Head of caudate nucleus (tissue), 42 donors: ENCODE measurements at places on chromosomes 7 and 10.

DNA sequence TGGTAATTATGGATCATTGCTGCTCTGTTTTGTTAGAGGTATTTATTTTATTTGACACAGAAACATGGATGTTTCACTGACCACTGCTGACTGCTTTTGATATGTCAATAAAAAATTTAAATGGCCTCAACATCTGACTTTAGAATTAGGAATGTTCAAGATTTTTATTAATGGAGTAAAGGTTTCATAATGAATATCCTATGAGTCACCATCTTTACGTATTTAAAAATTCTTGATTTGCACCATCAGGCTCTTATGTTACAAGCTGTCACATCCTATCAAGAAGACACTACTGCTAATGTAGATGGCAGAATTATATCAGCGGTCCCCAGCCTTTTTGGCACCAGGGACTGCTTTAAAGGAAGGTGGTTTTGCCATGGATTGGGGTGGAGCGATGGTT, 578.7 kb upstream of the NRP1 start:
- DNase-seq: no peak

DNA sequence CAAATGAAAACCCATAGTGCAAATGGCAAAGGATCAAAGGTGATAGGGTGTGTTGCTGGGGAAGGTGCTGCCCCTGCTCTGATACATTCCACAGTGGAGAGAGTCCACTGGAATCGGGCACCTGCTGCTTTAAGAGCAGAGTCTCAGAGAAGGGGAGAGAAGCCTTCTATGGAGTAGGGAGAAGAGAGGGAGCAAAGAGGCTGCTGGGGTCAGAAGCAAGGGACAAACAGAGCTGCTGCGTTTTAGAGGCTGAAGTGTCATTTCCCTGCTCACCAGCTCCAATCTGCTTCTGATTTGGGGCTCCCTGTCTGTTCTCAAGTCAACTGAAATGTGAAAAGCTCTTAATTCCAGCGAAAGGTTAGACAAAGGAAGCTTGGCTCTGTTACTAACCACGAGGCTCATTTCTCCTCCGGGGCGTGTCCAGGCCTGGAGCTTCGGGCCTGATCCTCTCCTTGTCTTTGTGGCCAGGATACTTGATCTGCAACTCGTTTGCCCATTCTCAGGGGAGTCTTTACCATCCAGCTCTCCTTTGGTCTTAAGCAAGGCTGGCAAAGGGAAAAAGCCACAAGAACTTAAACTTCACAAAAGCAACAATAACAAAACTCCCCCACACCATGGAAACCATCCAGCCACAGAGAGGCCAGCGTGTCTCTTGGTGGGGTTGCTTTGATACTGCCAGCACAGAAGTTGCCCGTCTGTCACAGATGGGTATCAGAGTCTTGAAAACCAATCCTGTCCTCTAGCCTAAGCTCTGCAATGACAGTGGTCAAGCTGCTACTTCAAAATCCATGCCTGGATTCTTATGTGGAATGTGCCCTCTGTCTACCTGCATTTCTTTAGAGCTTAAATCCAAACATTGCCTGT, 692.6 kb downstream of the SUGCT start:
- DNase-seq: no peak

DNA sequence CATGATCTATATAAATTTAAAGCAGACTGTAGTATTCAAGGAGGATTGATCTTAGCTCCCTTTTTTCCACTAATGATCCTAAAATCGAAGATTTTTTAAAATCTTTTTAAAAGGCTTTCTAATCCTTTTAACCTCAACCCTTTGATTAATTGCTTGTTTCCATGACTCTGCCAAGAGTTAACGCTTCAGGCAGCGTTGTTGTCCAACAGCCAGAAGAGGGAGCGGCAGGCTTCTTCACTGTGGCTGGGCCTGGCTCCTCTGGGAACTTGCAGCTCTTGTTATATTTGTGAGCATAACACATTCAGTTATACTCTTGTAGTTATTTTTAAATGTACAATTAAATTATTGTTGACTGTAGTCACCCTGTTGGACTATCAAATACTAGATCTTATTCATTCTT, 26.3 kb downstream of the CRCP start:
- DNase-seq: peak; percentile 52

GRCh38 chr10:89909752-89910151, 208.4 kb downstream of the KIF20B start:
- DNase-seq: no peak

DNA sequence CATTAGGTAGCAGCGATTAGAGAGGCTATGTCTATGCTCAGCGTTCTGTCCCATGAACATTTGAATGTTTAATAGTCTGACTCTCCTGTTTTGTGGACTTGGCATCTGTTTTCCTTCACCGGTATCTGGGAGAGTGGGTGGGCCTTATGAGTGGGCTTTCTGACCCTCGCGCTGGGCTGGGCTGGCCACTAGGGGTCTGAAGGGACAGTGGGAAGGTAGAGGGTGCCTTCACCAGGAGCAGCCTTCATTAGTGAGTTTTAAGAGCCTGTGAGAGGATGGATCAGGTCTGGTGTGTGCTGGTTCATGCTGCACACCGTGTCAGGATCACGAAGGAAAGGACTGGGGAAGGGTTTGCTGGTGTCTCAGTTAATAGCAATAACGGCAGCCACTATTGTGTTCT, 33.4 kb downstream of the DCLRE1A start:
- no peak for DNase-seq

- DNase-seq: no peak
Observed at GRCh38 chr7:69114374-69114773, 483.9 kb upstream of the AUTS2 start.

DNA sequence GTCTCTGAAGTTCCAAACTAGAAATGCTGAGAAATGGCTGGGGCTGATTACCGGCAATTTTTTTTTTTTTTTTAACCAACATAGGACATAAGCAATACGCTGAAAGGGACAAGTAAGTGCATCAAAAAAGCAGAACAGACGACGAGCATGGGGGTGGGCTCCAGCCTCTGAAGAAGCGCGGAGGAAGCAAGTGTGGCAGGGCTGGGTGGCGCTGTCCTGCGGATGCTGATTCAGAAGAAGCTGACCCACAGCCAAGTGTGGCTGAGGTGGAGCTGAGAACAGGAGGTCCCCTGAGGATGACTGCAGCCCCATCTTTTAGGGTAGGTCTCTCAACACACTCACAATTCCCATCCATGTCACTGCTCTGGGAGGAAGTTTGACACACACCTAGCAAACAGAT, 65.6 kb downstream of the CTBP2 start:
- DNase-seq: no peak

- DNase-seq: no peak
Observed at GRCh38 chr10:90920986-90921666, at the start of gene ANKRD1. ANKRD1 (minus strand) TSS chr10:90921087; CDS start chr10:90921027, 60 bp downstream.

- no peak for DNase-seq
Observed at GRCh38 chr10:25078658-25079431, 62.4 kb downstream of the THNSL1 start.

GRCh38 chr10:125979976-125980375, 83.6 kb downstream of the FANK1 start:
- no peak for DNase-seq

DNA sequence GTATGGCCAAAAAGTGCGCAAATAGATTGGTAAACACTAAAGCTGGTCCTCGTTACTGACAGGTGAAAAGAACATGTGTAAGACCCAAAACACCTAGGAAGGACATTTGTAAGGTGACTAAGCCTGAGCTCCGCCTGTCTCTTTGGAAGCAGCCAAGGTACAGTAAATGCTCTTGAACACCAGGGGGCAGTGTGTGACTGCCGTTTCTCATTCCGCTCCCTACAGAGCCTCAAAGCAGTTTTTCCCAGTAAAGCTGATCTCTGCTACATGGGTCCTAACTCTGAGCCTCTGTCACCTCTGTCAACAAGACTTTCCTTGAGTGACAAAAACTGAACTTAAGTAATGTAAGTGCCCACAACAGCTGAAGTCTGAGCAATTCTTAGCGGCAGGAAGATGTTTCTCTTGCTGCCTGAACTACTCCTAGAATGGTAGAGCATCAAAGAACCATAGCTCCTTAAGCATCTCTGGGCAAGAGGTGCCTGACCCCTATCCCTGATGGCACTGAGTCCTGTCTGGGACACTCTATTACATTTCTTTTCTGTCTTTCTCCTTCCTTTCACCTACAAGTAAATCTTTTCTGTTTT, 238.0 kb upstream of the INHBA start:
- DNase-seq: peak; percentile 71

GRCh38 chr7:741191-741671, 14.2 kb upstream of the PRKAR1B start:
- DNase-seq: no peak

DNA sequence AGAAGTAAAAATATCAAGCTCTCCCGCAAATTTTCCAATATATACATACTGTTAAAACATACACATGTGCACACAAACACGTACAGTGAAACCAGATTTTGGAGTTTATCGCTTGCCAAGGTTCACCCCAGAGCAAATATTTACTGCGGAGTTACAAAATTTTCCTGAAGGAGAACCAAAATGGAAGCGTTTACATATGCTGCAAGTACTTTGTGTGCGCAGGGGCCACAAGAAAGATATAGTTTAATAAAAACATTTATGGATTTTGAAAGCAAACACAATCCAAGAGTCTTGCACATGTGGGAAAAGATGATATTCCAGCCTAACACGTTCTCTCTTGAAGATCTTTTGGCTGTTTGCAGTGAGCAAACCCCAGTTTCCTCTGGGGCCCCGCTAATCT, 301.3 kb upstream of the NFE2L3 start:
- DNase-seq: no peak

- DNase-seq: no peak
Observed at GRCh38 chr7:14765731-14766130, 136.8 kb downstream of the DGKB start.

DNA sequence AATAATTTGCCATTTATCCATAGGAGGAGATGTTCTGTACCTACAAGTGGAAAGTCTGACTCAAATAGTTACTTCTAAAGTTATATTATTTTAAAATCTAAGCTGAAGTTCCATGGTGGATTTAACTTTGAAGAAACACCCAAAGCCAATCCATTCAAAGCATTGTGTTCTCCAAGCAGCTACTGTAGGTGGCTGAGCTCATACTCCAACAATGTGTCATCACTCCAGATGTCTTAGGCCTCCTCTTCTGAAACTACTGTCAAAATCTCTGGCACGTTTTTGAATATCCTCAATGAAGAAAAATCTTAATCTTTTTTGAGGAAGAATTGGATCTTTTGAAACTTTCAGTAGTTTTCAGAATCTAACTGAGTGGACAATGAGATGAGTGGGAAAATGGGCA, 169.1 kb downstream of the PTEN start:
- DNase-seq: no peak

DNA sequence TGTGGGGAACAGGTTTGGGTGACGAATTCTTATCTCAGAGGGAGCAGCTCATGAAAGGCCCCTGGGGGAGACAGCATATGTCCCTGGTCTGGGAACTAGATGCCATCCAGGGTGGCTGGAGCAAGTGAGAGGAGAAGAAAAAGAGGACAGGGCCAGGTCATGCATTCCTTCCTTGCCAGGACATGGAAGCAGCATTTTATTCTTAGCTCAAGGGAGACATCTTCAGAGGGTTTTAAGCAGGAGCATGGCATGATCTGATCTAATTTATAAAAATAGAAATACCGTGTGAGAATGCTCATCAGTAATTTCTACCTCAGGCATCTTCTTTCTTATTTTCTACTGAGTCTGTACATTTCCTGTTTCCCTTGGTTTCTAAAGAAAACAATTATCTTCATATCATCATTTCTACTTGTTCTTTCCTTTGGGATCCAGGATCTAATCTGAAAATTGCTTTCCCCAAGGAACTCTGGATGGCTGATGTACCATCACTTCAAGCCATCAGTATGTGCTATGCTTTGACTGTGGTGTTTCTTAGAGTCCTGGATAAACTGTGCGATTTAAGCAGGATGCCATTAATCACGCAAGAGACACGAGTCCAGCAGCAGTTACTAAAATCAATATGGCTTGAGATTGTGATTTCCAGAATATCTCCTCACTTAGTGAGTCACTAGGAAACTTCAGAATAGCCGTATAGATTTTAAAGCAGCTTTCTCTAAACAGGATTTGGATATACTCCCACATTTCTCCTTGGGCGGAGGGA, 386.2 kb downstream of the GALNT17 start:
- no peak for DNase-seq

- no peak for DNase-seq
Observed at GRCh38 chr7:42159130-42159529, 77.9 kb downstream of the GLI3 start.

DNA sequence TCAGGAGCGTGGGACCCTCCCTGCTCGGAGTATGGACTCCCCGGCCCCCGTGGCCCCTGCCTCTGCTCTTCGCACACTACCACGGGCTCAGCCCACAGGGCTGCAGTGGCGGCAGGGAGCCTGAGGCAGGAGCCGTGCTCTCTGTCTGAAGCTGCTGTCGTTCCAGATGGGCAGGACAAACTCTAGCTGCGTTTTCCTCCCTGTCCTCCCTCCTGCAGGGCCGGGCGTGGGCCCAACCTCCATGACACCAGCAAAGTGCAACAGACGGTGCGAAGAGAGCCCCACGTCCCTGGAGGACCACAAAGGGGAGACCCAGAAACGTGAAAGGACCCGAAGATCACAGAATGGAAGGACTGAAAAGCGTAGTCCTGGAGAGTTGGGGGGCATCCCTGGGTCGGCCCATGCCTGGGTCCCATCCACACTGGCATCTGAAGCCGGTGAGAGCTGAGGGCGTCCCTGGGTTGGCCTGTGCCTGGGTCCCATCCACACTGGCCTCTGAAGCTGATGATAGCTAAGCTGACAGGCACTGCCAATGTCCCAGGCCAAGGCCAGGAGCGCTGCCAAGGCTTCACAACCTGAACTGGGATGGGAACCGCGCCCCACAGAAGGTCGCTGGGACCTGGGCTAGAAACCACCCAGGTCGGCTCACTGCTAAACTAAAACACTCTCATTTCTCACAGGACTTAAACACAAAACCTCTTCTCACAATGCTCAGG, 267.0 kb downstream of the MAD1L1 start:
- no peak for DNase-seq

GRCh38 chr10:75660823-75661222, 229.4 kb downstream of the LRMDA start:
- no peak for DNase-seq

DNA sequence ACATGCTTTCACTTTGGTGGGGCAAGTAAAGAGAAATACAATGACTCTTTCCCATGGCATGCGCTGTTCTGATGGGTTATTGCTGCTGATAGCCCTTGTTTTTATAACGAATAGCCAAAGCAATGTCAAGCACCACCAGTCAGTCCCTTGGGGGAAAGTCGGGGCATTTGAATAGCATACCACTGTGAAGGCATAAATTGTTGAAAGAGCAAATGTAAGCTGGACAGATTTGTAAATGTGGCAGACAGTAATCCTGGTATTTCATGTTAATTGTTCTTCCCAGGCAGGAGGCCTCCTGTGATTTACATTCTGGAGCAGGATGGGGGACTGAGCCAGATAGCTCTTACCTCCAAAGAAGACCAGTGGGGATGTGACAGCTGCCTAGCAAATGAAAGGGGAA, 293.3 kb downstream of the ADRA2A start:
- DNase-seq: no peak

DNA sequence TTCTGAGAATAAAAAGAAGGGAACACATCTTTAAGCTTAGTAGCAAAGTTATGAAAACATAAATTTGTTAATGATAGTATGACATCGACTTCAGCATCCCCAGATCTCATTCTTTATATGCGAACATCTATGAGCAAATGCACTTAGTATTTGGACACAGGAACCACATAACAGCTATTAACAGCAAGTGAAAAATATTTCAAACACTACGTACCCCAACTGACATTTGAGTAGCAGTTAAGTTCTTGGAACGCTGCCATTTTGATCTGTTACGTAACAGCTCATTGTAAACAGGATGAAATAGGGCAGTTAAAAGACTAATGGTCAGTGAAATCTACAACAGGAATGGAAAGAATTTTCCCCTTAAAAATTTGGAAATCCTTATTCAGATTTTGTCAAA, 428.9 kb downstream of the TNS3 start:
- DNase-seq: no peak

- no peak for DNase-seq
Observed at GRCh38 chr7:41706228-41706930, 3.5 kb upstream of the INHBA start.

- no peak for DNase-seq
Observed at GRCh38 chr7:2165239-2165609, 67.5 kb downstream of the MAD1L1 start.
